ENCODE measurements at places on chromosomes 4 and X. TPM values are rescaled to one million over a fixed set of nuclear protein-coding genes. Genes with fewer than 3 reads are reported as not detected.

The ITGB1BP2 gene
- 10.9 TPM for total RNA-seq

The PSAPL1 gene
- 18.6 TPM for total RNA-seq

The WAS gene
- 5.6 TPM for total RNA-seq

The ADH1B gene
- total RNA-seq, result 175 TPM

The TEX13B gene
- total RNA-seq, result not detected

The ARX gene
- 0.10 TPM for total RNA-seq

The SH3TC1 gene
- 16.5 TPM for total RNA-seq

The CSN1S1 gene
- total RNA-seq, result not detected

The LINC00632 gene
- 61.9 TPM for total RNA-seq

The MAGEA8 gene
- total RNA-seq, result not detected
